ENCODE measurements at places on chromosomes 7 and 10.

DNA sequence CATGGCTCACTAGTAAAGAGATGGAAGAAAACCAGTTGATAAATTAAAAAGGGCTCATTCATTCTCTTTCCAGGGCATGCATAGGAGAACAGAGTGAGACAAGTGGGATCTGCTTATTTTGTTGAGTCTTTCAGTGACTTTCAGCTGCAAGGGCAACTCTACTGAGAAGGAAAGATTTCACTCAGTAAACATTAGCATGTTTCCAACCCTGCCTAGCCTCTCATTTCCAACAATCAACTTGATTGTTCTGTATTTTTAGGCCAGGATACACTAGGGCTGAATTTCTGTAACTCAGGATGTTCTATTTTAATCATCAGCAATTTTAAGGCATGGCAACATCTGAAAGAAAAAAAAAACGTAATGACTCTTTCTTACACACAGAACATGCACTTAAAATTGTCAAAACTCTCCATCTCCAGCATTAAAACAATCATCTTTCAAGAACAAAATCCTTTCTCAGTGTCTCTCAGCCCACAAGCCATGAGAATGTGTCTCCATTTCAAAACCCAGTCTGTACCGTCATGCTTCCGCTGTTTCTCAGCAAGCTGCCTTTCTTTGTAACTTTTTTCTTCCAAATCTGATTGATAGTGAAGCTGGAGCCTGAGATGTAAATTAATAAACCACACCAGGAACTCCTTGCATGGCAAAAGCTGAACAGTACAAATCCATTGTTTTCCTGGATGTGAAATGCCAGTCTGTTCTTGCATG is 147.2 kb upstream of the KLF14 start:
- no peak for DNase-seq

GRCh38 chr7:135601182-135601581 is 43.5 kb downstream of the NUP205 start:
- no peak for DNase-seq

- no peak for DNase-seq
These were observed 22.9 kb downstream of the CDK6 start for GRCh38 chr7:92813390-92814024.

- DNase-seq, result no peak
These were observed 26.4 kb upstream of the KNDC1 start for GRCh38 chr10:133133471-133134231.

GRCh38 chr10:44993226-44993921 is 7.3 kb upstream of the ZNF22 start:
- no peak for DNase-seq

- DNase-seq, result no peak
These were observed 86.0 kb upstream of the PFKP start for GRCh38 chr10:2981361-2981801.

- DNase-seq, result no peak
These were observed 647 bp upstream of the GSAP start for GRCh38 chr7:77416621-77417371.

DNA sequence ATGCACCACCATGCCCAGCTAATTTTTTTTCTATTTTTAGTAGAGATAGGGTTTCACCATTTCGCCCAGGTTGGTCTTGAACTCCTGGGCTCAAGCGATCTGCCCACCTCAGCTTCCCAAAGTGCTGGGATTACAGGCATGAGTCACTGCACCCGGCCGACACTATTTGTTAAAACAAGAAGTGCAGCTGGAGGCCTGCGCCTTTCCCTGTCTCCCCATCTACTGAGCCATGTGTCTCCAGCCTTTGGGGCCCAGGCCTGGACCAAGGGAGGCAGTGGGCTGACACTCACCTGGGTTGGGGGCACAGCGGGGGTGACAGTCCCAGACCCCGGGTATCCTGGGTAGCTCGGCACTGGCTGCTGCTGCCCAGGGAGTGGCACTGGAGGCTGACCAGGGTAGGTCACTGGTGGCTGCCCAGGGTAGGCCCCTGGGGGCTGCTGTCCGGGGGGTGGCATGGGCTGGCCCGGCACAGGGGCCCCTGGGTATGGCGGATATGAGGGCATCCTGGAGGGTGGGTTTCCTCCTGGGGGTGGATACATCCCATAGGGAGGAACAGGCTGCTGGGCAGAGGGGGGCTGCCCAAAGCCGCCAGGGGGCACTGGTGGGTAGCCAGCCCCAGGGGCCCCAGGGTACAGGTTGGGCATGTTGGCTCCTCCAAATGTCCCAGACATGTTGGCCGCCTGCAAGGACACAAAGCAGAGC is 36.3 kb downstream of the PLAC9 start:
- no peak for DNase-seq

- DNase-seq, result no peak
These were observed 301.9 kb downstream of the PLXDC2 start for GRCh38 chr10:20118119-20118518.

GRCh38 chr7:1176891-1177373 is 16.9 kb upstream of the ZFAND2A start:
- DNase-seq, result no peak

GRCh38 chr10:1360558-1361164 is 304.5 kb downstream of the WDR37 start:
- no peak for DNase-seq

- no peak for DNase-seq
These were observed 17.6 kb downstream of the ENTPD7 start for GRCh38 chr10:99676895-99677294.

DNA sequence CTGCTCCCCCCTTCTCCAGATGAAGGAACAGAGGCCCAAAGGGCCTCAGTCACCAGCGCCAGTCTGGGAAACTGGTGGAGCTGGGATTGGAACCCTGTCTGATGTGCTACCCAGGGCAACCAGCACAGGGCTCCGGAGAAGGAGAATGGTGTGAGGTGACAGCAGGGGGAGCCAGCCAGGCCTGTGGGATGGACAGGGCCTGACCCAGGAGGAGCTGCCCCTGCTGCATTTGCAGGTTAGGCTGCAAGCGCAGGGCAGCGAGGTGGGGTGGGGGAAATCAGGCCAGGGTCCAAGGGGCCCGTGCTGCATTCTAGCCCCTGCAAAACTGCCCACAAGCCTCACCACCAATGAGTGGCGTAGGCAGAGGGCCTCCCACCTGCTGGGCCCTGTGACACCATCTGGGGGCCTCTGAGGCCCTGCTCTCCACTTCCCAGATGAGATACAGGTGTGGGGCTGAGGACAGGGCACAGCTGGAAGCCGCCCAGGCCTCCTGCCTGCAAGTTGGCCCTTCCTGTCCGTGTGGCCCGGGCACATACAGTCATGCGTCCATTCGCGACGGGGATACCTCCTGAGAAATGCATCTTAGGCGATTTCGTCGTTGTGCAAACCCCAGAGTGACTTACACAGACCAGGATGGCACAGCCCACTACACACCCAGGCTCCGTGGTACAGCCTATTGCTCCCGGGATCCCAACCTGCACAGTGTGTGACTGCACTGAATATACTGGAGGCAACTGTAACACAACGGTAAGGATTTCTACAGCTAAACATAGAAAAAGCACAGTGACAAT is 45.3 kb downstream of the RASGEF1A start:
- no peak for DNase-seq

GRCh38 chr10:128741180-128741579 is 615.0 kb upstream of the MKI67 start:
- DNase-seq, result no peak

- DNase-seq, result no peak
These were observed 1.8 kb downstream of the SEMA3C start for GRCh38 chr7:80916770-80917741.

DNA sequence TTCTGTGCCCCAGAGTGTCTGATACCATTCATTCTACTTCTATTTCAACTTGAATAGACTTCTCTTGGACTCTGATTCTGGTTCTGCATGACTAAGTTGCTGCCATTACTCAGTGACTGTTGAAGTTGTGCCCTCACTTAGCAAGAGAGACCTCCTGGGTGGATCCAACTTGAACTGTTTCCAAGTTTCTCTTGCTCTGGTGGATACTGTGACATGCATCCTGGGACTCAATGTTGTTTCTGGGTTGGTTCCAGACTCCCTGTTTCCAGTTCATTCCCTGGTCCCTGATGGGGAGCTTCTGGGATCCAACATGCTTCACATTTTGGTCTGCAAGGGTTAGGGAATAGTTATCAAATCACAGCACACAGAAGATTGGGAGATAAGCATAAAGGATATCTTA is 26.2 kb upstream of the PRPF18 start:
- DNase-seq, result no peak

DNA sequence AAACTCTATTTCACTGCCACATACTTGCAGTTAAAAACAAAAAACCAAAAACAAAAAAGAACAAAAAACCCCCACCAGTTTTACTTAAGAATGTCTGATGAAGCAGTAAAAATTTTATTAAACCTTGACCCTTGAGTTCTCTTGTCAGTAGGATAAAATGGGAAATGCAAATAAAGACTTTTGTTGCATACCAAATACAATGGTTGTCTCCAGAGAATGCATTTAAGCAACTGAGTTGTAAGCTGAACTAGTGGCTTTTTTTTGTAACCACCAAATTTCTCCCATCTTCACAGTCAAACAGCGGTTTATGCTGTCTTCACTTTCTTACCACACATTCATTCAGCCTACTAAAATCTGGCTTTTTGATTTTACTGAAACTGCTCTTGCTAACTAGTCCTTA is 3.1 kb downstream of the SYPL1 start:
- no peak for DNase-seq

DNA sequence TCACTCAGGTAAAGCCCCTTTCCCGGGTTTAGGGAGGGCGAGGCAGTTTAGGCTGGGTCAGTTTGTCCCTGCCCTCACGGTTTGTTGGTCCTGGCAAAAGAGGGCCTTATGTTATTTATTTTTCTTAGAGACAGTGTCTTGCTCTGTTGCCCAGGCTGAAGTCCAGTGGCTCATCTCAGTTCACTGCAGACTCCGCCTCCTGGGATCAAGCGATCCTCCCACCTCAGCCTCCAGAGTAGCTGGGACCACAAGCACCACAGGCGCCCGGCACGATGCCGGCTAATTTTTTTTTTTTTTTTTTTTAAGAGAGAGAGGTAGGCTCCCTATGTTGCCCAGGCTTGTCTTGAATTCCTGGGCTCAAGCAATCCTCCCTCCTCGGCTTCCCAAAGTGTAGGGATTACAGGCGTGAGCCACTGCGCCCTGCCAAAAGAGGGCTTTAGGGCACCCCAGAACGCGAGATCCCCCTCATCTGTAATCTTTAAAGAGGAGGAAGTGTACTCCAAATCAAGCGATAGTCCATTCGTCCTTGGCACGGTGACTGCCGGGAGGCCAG is 626 bp upstream of the BMS1 start:
- DNase-seq, result no peak

DNA sequence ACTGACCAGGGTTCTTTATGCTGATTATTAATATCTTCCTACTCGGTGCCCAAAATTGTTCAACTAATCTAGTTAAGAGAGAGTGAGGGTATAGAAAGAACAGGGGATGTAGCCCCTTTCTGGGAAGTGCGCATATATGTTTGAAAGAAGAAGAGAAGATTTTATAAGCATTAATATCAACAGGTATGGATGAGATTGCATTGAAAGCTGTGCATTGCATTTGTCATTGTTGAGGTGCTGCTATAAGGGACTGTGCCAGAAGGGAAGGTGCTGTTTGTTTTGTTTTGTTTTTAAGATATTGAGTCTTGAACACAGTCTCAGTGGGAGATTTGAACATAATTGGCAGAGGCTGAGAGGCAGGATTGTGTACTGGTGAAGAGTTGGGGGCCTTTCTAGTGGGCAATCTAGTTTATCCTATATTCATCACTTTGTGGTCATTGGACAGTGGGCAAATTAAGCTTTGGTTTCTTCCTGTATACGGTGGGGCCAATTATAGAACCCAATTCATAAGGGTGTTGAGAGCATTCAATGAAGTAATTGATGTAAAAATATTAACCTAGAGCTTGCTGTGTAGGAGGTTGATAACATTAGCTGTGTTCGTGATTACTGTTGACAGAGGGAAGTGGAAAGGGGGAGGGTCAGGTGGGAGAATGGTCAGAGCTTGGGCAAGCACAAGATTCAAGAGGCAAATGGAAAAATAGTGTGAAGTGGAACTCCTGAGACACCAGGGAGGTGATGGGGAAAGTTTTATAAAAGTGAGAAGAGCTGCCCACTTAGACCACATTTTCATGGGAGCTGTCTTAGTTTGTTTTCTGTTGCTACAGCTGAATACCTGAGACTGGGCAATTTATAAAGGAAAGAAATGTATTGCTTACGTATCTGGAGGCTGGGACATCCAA is 19.9 kb upstream of the PCGF5 start:
- DNase-seq, result no peak

GRCh38 chr10:23174977-23175512 is 17.1 kb upstream of the PTF1A start:
- DNase-seq, result no peak

DNA sequence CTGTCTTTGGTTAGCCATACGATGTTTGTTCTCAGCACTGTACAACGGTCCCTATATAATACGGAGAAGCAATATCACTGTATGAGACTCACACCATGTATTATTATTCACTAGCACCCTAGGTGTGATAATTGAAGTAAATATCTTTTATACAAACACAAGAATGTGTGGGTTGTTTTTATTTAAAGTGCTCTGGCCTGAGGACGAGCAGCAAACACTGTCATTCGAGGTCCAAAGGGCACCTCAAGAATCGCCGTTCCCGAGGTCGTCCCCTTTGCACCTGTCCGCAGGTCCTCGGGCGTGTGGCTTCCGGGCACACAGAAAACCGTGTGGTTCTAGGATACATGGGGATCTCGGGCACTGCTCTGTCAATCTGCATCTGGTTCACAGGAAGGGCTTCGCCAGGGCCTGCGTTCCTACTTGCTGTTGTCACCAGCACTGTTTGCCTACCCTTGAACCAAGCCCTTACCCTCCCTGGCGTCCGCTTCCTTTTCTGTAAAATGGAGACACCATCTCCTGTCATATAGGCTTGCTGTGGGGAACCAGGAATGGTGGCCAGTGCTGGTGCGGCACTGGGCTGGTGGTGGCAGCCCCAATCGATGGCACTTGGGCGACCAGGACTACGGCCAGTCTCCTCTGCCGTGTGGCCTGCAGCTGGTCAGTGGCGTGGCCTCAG is 28.5 kb upstream of the SH2B2 start:
- DNase-seq, result no peak

GRCh38 chr10:78651287-78651686 is 417.5 kb upstream of the ZMIZ1 start:
- DNase-seq, result no peak

- no peak for DNase-seq
These were observed 26.8 kb downstream of the ZC3HC1 start for GRCh38 chr7:130024390-130024789.

- DNase-seq, result no peak
These were observed 1367.1 kb downstream of the XPNPEP1 start for GRCh38 chr10:108556186-108556585.

GRCh38 chr10:53009961-53010907 is 237.7 kb upstream of the MBL2 start:
- DNase-seq, result no peak
